ENCODE measurements at places on chromosomes 16 and 17.

DNA sequence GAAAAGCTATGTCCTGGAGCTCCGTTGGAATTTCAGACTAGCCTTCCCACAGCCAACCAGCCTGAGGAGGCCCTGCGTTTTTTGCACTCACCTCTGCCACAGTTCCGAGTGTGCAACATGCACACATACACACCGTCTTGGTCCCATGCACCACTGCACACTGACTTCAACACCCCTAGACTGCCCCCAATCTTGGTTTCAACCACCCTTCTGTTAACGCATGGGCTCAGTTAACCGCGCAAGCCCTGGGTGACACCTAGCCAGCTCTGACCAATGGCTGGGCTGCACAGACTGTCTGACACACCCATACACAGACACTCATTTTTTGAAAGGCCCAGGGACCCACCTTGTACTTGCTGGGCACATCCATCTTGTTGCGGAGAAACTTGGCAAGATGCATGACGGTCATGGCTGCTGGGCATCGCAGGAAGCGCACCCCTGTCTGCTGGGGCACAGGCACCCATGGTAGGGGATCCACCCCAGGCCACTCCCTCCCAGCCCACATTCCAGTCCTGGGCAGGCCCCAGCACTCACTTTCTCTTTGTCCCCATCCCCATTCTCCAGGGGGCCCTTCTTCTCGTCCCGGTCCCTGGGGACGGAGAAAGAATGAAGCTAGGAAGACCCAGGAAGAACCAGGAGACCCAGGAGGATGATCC, 8.0 kb downstream of the CISD3 start:
- H3K27me3 ChIP-seq: no peaks in the 10 kb centered on the region
- H3K4me1 ChIP-seq: peaks cover 7% of the 10 kb centered on the region
- no peak overlapping the region for H3K27ac ChIP-seq
- no peak overlapping the region for H3K4me3 ChIP-seq
- H3K36me3 ChIP-seq: peaks cover 39% of the 10 kb centered on the region

DNA sequence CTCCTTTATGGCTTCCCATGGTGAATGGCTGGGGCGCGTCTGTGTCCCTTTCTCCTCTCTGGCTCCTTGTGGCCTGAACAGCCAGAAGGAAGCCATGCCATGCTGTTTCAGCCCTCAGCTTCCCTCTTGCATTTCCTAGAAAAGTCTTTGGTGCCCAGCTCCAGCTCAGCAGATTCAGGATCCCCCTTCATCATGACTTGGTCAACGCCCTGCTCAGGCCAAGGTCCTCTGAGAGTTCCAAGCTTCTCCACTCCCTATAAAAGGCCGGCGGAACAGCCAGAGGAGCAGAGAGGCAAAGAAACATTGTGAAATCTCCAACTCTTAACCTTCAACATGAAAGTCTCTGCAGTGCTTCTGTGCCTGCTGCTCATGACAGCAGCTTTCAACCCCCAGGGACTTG, at the start of gene CCL13:
Gene CCL13 (plus strand): TSS at position 287 of the 400 bp plus-strand sequence. CDS start 47 bp downstream, at position 334.
- H3K27me3 ChIP-seq: no peaks in the 10 kb centered on the region
- DNase-seq: no peak
- H3K27ac ChIP-seq: no peak within 1 kb of the TSS
- no peak within 1 kb of the TSS for H3K4me3 ChIP-seq
- no peaks in the 10 kb centered on the region for H3K36me3 ChIP-seq

DNA sequence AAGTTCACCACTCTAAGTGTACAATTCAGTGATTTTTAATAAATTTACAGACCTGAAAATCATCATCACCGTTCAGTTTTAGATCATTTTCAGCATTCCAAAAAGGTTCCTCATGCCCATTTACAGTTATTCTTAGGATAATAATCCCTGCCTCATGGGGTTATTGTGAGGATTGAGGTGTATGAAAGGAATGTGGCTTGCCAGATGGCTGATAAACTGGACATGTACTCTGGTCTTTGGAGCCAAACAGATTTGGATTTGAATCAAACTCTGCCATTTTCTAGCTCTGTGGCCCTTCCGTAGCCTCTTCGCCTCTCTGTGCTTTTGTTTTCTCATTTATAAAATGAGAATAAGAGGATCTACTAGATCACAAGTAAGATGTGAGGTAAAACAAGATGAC, 53.9 kb upstream of the GPRC5B start:
- no peaks in the 10 kb centered on the region for H3K4me1 ChIP-seq
- no peak overlapping the region for H3K27ac ChIP-seq
- no peak for DNase-seq
- no peaks in the 10 kb centered on the region for H3K27me3 ChIP-seq
- H3K4me3 ChIP-seq: no peak overlapping the region

DNA sequence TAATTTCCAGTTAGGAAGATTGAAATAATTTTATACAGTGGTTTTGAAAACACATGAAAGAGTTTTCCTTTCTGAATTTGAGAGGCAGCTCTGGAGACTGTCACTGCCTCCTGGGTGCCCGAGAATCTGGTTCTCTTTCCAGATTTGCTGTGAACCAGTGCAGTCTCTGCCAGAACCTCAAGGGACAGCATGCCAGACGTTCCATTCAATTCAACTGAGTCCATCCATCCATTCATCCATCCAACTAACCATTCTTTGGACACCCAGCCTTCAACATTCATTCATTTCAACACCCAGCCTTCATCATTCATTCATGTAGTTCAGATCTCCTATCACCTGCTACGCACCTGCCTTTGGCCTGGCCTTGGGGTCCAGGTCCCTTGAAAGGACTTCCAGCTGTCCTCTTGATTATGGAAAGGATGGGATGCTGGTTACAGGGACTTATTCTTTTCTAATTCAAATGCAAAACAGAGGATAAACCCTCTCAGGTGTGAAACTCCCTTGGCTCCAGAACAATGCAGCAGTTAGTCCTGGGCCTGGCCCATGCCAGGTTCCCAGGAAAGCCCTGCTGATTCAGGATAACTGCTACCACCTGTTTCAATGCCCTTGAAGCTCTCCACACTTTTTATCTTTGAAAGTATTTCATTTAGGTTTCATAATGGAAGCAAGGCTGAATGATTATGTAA, 68.7 kb downstream of the WSCD1 start:
- no peak overlapping the region for H3K4me3 ChIP-seq
- no peaks in the 10 kb centered on the region for H3K4me1 ChIP-seq
- no peaks in the 10 kb centered on the region for H3K36me3 ChIP-seq
- H3K27me3 ChIP-seq: no peaks in the 10 kb centered on the region
- DNase-seq: no peak

DNA sequence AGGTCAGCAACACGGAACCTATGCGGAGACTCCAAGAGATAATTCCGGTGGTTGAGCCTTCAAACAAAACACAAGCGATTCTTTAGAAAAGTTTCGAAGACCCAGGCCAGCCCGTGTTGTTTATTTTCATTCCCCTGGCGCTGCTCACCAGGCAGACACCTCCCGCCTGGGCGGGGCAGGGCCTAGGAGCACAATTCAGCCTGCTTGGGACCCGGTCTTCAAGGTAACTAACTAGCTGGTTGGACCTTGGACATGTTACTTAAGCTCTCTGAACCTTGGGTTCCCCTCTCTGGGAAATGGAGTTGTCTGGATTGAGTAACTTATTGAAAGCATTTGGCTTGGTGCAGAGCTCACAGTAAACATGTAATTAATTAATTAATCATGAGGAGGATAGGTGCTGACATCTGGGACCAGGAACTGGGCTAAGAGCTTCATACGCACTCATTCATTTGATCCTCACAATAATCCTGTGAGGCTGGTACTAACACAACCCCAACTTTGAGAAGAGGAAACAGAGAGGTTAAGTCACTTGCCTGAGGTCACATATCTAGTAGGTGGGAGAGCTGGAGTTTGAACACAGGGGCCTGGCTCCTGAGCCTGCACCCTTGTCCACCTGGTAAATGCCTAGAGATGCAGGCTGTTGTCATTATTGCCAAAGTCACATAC, 125.3 kb upstream of the SMURF2 start:
- peaks cover 31% of the 10 kb centered on the region for H3K36me3 ChIP-seq
- H3K27me3 ChIP-seq: no peaks in the 10 kb centered on the region
- no peak overlapping the region for H3K27ac ChIP-seq
- no peak for DNase-seq
- no peak overlapping the region for H3K4me3 ChIP-seq

DNA sequence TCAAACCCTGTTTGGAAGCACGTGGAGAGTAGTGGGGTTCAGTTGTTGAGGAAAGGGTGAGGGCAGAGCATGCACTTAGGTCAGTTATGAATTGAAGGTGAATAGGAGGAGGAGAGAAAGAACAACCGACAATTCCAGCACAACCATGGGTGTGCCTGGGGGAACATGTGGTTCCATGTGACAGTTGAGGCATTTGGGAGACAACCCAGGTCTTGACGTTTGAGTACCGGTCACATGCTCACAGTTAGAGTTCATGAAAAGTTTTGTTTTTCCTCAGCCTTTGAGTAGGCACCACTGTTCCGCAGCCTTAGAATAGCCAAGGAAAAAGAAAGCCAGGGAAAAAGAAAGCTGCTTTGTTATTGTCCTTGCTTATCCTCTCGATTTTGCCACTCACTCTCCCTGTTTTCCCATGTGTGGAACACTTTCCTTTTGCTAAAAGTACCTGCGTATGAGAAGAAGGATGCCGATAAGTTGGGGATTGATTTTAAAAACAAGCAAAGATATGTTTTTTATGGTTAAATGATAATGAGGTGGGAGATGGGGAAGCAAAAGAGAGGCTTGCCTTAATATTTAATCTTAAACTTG, 25.6 kb upstream of the ABCC11 start:
- peak overlapping the region; percentile 63 for H3K4me3 ChIP-seq
- H3K27ac ChIP-seq: peak overlapping the region; percentile 77
- no peak for DNase-seq
- H3K36me3 ChIP-seq: peaks cover 2% of the 10 kb centered on the region
- H3K4me1 ChIP-seq: peaks cover 30% of the 10 kb centered on the region

Measured in thoracic aorta (tissue), 2 donors.